T-helper 9 cell (primary cell): ENCODE measurements at places on chromosomes 16 and 17.

DNA sequence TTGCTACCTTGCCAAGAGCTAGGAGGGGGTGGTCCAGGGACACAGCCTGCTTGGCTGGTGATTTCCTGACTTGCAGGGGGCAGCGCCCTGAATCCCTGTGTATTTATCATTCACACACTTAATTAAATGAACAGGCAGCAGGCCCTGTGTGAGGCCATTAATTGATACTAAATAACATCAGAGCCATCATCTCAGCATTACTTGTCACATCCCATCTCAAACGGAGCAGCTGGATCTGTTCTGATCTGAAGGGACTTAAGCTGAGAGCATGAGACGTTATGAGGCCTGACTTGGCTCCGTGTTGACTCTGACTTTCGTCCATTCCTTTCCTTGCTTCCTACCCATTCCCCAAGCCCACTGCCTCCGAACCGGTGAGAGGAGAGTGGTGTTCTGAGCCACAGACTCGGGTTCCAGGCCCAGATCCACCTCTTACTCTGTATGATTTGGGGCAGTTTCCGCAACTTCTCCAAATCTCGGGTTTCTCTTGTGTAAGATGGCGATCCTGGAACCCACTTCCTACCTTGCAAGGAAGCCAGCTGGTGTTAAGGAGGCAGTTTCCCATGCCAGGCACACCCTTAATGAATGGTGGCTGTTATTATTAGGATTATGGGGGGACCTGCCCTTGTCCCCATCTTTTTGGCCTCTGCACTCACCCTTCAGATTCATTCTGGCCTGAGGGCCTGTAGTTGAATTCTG lies 33.8 kb downstream of the CACNA1G start:
- DNase-seq, result no peak

DNA sequence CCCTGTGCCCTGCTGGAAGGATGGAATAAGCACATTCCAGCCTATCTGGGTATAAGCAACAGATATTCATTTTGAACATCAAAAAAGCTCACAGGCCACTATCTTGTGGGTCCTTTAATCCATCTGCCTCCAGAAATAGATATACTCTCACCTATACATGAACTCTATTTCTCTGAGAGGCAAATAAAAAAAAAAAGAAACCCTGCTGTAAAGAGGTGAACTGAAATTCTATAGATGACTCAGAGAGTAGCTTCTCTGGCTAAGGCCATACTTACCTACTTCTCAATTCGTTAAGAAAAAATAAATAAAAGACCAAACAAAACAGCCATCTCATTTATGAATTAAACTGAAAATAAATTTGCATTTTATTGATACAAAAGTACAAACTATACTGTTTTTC lies 86.3 kb downstream of the DYNLRB2 start:
- DNase-seq, result no peak

DNA sequence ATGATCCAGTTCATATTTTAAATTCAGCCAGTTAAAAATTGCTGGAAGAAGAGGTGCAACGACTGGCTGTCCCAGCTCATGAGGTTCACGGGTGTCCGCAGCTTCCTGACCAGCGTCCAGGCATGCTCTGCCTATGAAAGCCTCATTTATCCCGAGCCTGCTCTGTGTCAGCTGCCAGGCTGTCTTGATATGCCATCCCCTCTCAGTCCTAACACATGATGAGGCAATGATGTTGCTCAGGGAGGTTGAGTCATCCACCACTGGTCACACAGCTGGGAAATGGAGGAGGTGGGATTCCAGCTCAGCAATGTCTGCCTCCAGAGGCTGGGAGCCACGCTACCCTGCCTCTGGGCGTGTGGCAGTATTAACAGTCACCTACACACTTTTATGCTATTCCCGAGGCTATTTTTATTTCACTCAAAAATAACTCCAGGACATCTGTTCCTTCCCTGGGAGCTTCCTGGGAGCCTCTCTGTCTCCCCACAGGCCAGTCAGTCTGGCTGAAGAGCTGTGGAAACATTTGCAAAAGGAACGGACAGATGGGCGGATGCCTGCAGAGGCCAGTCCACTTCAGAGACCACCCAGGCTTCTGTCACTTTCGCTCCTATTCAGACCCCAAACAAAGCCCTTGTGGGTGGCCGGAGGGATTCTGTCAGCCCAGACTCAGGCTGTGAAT lies 22.5 kb downstream of the RAB11FIP4 start:
- no peak for DNase-seq

DNA sequence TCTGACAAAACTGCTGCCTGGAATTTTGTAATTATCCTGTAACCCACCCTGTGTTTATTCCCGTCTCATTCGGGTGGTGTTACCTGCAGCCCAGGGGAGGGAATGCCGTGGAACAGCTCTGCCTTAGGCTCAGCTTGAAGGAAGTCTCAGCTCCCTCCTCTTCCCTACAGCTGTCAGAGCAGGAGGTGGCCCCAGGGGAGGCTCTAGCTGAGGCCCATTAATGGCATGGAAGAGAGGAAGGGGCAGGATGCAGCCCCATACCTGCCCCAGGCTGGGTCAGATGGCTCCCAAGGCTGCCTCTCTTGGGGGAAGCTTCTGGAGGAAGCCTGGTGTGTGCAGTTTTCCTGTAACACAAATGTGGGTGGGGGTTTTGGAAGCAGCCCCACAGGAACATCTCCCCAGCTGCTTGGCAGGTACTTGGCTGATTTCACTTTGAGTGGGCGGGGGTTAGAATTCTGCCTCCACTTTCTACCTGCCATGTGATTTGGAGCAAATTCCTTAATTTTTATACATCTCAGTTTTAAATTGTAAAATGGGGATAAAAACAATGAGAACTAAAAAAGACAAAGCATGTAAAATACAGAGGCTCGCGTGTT lies 103.9 kb downstream of the MGAT5B start:
- DNase-seq, result no peak

DNA sequence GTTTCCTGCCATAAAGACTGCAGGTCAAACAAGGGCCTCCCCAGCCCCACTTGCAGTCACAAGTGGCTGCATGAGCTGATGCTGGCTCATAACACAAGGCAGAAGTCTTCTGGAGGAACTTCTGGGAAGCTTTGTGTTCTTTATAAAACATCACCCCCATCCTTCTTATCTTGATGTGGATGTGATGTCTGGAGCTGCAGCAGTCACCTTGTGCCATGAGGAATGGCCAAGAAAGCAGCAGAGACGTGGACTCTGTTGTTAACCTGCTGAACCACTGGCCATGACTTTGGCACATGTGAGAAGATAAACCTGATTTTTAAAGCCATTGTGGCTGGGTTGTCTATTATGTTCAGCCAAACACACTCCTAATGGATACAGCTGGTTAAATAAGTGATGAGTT lies 41.8 kb downstream of the FOXL1 start:
- no peak for DNase-seq

- no peak for DNase-seq
Measured at GRCh38 chr17:4127555-4127954, 15.3 kb downstream of the ZZEF1 start.

DNA sequence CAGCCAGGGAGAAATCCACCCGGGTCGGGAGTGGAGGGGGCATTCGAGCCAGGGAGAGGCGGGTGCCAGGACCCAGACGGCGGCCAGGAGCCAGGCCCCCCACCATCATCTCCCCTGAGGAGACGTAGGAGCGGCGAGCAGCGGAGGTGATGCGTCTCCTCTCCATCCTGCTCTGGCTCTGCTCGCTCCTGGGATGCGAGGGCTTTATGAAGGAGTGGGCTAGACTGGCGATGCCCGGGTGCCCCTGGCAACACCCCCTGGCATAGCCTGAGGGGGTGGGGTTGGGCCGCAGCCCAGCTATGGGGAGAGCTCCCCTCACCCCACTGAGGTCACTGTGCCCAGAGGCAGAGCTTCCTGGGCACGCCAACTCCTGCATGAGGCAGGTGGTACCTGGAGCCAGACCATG lies at the start of gene GFAP:
GFAP (minus strand) TSS at position 180 of the 406 bp plus-strand sequence; CDS start at position 166, 14 bp downstream.
- no peak for DNase-seq

GRCh38 chr17:81233316-81233715 lies 5.5 kb downstream of the TEPSIN start:
- DNase-seq, result no peak

DNA sequence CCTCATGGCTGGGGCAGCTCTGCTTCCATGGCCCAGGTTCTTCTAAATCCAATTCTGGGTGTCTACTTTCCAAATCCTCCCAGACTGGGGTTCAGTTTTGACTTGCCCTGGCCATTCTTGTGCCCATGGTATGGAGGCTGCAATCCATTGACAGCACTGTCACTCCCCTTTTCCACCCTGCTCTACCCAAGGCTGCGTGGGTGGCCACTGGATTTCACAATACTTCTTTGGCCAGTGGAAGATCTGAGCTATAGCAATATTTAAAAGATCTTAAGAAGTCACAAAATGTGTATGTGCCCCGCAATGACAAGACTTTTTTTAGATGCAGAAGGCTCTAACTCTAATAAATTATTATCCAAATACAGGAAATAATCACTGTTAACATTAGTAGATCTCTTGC lies 329.4 kb upstream of the CCL2 start:
- no peak for DNase-seq

GRCh38 chr16:48542020-48542473 lies 67.9 kb downstream of the N4BP1 start:
- no peak for DNase-seq

DNA sequence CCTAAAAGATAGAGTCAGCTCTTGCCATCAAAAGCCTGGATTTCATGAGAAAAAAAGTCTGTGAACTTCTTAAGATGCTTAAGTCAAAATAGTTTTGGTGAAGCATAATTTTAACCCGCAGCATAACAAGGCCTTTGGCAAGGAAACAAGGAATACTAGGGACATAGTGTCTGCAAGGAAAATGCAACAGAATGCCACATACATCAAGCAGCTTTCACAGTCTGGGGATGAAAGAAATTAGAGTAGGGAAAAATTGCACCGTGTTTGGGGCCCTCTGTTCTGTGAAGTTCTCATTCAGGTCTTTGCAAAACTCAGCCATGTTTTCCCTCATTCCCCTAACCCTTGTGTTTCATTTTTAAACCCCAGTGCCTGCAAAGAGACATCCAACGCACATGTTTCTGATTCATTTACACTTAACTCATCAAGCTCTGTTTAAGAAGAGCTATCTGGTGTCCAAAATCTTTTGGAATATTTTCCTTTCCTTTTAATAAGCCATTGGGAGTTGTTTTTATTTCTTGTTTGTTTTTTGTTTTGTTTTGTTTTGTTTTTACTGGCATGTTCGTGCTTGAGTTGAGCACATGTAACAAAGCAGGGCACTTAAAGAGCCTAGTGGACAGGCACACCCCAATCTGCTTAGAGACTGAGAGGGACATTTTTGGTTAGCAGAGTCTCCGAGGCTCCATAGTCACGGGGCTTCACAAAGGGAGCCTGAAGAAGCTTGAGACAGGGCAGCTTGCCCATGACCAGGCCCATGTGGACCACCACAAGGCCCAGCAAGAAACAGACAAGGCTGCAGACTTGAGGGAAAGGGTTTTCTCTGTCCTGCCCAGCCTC lies 116.5 kb downstream of the ANKFN1 start:
- no peak for DNase-seq
